ENCODE measurements at places on chromosomes 6 and 20.

DNA sequence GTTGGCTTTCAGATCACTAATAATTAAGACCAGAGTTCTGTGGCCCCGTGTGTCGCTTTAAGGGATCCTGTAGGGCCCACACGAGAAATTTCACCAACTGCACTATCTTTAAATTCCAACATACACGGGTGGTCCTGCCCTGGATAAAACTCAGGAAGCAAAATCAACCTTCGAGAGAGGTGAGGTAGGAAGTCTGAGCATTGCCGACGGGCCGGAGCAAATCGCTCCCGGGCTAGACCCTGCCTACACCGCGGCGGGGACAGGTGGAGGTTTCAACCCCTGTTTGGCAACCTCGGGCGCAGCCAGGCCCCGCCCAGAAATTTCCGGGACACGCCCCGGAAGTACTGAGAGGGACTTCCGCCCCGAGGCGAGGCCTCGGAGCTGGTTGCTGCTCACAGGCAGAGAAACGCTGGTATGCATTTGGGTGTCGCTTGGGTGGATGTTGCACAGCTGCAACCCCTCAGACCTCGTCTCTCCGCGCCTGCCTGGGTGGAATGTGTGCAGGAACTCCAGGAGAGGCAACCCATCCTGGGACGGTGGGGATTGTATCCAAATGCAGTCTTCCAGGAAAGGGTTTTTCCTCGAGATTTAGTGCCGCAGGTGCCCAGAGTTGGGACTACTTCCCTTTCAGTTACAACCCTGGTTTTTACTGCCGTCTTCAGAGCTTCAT lies 19.9 kb downstream of the ZKSCAN8 start:
- DNase-seq: peak; percentile 68

DNA sequence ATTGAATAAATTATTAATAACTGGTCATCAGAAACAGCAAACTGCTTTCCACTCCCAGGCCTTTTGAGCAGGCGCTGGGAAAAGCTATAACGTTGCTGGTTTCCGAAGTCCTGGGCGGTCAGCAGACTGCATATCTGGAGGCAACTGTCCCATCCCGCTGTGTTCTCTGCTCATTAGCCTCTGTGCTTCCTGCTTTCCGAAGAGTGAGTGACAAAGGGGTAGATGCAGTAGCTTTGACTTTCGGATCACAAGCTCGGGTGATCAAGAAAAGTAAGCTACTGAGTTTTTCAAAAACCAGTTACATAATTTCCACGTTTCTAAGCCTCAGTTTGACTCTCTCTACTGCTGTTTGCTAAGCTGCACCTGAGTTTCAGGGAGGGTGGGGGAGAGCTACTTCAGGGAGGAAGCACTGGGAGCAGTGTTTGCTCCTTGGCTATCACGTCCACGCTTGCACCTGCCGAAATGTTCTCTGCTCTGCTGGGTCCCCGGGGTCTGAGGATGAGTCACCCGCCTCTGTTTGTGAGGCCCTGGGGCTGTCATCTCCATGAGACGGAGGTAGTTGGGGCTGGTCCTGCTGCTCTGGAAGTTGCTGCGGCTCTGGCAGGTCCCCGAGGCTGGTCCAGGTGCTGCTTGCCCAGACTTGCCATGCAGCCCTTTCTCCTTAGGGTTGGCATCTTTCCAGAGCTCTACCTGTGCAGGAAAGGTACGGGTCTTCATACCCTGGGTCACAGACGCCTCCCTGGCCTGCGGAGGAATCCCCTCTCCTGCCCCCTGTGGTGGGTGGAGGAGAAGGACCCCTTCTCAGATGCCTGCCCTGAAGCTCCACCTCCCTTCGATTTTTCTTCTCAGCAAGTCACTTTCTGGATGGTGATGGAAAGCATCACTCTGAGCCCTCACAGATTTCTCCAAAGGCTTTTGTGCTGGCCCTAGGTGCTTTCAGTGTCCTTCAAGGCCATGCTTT lies 220.0 kb downstream of the QKI start:
- no peak for DNase-seq

- DNase-seq: peak; percentile 57
Measured at GRCh38 chr6:151067684-151068596, 171.8 kb upstream of the AKAP12 start.

DNA sequence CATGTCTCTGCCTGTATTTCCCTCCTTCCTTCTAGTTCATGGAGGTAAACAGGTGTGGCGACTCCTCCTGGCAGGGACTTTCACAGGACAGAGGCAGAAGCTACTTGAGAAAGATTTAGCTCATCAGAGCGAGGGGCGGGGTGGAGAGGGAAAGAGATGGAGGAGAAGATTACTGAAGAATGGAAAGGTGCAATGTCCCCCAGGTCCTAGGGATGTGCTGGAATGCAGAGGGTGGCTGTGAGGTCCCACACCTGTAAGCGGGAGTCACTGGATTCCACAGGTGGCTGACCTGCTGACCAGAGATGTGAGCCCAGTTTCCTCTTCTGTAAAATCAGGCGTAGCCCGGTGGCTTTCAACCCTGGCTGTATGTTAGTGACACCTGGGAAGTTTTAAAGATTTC lies 199.2 kb upstream of the SULF2 start:
- no peak for DNase-seq

- DNase-seq: no peak
Measured at GRCh38 chr6:136510782-136511181, 39.4 kb downstream of the MAP7 start.

- DNase-seq: no peak
Measured at GRCh38 chr6:22029171-22029570, 267.7 kb downstream of the PRL start.

GRCh38 chr20:34522969-34523871 lies 7.0 kb downstream of the DYNLRB1 start:
- no peak for DNase-seq

DNA sequence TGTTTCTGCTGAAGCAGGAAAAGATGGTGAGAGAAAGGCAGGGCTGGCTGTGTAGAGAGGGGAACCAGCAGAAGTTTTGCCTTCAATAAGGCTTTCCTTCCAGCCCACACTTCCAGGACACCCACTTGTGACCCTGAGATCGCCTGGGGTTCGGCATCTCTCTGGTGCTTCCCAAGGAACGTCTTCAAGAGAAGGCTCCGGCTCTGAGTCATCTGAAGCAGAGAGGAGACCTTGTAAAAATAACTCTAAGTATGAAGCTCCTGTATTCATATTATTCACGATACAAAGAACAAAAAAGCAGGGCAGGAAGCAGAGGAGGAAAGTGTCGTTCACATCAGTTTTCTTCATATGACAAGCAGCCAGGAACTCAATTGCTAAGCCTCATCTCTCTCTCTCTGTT lies 95.4 kb upstream of the MRPS10 start:
- DNase-seq: no peak

DNA sequence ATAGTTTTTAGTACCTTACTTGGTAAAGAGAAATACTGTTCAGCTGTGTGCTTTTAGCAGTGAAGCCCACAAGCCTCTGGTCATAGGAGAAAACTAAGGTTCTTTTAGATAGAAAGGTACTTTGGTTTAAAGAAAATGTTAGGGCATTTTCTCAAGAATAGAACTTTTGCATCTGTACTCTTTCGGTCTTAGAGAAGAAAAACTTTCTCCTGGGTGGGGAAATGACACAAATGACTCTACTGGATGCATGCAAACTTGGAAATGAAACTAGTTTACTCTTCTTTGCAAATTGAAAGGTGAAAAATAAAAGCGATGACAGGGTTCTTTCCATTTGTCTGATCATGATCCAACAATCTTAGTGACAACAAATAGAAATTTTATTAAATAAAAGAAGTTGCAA lies 2.1 kb upstream of the TMEM217 start:
- DNase-seq: no peak

DNA sequence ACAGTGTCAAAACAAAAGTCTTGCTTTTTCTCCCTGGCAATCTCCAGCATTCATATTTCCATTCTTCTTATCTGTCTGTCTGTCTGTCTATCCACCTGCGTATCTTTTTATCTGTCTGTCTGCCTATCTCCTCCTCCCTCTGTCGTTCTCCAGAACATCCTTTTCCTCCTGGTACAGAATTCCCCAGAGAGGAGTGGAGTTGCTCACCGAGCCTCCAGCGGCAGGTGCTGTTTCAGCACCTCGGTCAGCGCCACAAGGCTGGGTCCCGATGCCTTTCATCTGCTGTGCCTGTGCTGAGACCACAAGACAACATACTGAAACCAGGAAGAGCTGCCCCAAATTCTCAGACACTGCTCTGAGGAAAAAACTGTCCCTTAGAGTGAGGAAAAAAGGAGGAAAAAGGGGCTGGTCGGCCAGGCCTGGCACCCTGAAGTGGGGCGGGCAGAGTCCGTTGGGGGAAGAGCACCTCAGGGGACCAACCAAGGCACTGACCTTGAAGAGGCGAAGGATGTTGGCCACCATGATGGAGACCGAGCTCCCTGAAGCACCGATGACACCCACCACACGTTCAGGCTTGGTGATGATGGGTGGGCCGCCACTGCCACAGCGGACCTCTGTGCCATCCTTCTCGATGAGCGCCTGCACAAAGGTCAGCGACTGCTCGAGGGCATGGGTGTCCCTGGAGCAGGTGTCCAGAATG lies 13.3 kb downstream of the GRM4 start:
- DNase-seq: peak; percentile 26

GRCh38 chr6:1107578-1107977 lies 204.3 kb upstream of the FOXQ1 start:
- no peak for DNase-seq

DNA sequence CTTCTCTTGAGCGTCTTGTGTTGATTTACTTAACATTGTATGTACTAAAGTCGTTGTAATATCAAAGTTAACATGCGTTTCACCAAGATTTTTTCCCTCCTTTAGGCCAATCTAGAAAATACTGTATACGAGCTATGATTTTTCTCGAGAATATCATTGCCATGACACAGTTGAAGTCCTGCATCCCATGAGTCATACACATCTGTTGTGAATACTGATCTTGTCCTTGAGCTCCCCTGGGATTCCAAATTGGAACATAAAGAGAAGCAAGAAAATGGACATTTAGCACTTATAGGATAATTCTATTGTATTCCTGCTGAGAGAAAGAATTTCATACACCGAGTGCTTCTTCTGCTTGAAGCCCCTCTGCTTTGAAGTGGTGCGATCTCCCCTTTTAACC lies 109.6 kb downstream of the SLC35B3 start:
- no peak for DNase-seq

- no peak for DNase-seq
Measured at GRCh38 chr6:23218751-23219150, 649.4 kb downstream of the HDGFL1 start.

DNA sequence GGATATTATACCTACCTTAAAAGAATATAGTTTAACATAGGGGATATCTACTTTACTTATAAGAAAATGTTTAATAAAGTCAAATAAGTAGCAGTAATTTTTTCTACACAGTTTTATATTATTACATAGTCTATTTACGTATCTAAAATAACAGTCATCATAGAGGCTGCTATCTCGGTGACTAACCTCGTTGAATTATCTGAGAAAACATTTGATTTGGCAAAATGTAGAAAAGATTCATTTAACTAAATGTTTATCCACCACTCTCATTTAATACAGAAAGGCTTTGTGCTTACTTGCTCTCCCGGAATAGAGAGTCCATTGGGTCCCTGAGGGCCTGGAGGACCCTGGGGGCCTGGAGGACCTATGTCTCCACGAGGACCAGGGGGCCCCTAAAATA lies 103.6 kb downstream of the COL12A1 start:
- no peak for DNase-seq

- no peak for DNase-seq
Measured at GRCh38 chr6:36754582-36755434, 57.2 kb downstream of the RAB44 start.

DNA sequence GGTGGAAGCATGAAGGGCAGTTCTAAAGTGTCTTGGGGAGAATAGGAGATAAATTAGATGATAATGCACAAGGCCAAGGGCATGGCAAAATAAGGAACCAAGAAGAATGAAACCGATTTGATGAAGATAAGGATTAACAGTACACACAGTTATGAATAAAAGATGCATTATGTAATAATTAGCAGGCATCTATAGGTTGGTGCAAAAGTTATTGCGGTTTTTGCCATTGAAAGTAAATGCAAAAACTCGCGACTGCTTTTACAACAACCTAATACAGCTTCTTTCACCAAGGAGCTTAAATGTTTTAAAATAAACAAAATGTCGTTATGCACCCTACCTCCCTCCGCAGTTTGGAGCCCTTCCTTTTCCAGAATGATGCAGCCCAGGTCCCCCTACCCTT lies 29.0 kb downstream of the MAS1 start:
- no peak for DNase-seq

- no peak for DNase-seq
Measured at GRCh38 chr20:45487231-45487635, 17.7 kb downstream of the WFDC2 start.

DNA sequence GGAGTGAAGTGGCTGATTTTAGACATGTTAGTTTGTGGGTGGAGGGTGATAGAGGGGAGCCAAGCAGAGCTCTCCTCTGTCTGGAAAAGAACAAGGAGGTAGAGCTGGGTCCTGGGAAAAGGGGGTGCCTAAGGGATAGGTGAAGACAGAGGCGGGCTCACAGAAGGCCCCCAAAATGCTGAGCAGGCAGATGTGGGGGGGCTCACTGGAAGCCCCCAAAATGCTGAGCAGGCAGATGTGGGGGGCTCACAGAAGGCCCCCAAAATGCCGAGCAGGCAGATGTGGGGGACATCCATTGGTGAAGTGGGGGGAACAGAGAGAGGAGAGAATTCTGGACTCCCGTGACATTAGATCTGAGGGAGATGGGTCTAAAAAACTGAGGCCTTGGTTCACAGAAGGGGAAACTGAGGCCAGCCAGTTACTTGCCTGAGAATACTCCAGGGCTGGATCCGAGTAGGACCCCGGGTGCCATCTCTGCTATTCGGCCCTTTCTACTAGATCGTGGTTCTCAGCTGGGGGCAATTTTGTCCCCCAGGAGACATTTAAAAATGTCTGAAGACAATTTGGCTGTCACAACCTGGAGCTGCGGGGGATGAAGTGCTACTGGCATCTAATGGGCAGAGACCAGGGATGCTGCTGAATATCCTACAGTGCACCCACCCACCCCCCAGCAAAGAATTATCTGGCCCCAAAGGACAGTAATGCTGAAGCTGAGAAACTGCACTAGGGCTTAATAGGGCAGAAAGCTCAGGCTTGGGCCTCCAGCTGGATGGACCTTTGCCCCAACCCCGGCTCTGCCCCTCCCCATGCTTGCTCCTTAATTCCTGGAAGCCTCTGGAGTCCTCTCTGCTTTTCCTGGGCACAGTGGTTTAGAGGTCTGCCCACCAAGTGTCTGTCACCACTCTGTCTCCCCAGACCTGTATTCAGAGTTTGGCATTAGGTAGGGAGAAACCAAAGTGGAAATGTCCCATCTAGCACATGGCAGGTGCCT lies 2.1 kb downstream of the LPIN3 start:
- DNase-seq: no peak

GRCh38 chr6:42100029-42100901 lies 42.2 kb downstream of the C6orf132 start:
- DNase-seq: no peak

DNA sequence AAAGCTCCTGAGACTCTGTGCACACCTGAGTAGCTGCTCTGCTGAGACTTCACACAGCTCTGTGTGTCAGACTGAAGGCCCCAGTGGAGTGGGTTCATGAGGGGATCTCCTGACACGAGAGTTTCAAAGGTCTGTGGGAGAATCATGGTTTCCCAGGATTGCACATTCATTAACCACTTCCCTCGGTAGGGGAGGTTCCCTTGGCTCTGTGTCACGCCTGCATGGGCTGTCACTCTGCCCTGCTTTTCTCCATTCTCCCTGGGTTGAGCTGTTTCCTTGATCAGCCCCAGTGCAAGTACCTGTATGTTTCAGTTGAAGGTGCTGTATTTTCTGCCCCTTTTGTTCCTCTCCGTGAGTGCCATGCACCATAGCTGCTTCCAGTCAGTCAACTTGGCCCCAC lies 236.9 kb downstream of the EPM2A start:
- no peak for DNase-seq

GRCh38 chr20:33914919-33915318 lies 78.8 kb upstream of the RALY start:
- DNase-seq: no peak

GRCh38 chr20:36860811-36861624 lies 14.9 kb upstream of the TLDC2 start:
- no peak for DNase-seq
